ENCODE measurements at places on chromosomes 3 and 15.

DNA sequence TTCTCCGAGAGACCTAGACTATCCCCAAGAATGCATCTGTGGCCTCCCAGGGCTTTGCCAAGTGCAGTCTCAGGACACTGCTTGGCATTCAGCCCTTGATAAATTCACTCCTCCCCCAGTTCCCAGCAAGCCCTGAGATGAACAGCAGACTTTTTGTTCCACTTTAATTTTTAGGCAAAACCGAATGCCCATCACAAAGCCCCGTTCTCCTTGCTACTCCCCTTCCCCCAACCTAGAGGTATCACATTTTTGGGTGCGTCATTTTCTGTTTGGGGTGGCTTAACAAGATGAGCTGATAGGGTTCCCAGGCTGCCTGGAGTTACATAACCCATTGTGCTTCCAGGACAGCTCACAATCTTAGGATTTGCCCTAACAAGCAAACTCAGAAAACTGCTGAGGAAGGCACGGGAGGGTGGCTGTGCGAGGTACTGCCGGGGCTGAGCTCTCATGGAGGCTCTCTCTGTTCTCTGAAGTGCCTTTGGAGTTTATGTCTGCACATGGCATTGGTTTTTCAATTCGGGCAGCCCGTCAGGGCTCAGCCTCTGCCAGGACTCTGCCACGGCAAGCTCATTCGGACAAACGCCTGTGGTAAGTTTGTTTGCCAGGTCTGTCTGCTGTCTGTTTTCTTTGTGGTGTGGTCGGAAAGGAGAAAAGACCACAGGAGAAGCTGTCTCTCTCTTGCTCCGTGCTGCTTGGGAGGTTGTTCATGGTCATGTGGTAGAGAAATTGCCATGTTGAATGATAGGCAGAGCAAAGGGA lies at the start of gene TRAK1:
TRAK1 (plus strand) TSS at position 385 of the 759 bp plus-strand sequence; CDS start at position 498, 113 bp downstream.
- no peak for DNase-seq

DNA sequence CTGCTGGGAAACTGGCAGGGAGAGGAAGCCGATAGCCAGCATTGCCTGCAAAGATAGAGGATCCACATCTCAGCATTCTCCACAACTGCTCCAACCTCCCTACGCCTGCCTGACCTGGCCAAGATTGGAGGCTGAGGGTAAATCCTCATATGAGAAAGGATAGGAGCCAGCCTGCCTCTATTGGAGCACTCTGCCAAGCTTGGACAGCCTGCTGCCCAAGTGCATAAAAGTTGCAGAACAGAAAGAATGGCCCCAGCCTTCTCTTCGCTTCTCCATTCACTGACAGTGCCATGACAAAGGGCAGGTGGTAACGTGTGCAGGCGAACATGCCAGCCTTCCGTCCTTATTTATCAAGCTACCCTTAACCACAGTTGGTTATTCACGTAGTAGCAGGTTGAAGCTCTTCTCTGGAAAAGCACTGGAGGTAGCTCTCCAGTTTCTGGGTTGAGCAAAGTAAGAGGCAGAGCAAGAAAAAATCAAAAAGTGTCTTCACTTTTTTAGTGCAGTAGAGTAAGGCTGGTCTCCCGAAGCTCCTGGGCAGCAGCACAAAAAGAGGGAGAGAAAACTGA lies 4.3 kb downstream of the BMF start:
- no peak for DNase-seq

DNA sequence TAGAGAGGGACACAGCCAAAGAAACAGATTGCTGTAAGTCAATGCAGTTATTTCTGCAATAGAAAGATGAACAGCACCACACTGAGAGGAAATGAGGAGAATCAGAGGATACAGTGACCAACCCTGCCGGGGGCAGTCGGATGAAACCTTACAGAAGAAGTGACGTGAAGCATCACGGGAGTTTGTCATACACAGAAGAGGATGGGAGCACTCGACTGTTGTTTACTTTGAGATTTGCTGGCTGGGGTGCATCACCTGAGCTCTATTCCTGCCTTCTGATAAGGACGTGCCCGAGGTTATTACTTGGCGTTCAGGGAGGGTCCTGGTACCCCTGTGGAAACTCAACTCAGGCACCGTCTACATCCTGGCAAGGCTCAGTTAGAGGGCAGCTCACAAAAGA lies 45.4 kb downstream of the MAGEF1 start:
- DNase-seq, result no peak

DNA sequence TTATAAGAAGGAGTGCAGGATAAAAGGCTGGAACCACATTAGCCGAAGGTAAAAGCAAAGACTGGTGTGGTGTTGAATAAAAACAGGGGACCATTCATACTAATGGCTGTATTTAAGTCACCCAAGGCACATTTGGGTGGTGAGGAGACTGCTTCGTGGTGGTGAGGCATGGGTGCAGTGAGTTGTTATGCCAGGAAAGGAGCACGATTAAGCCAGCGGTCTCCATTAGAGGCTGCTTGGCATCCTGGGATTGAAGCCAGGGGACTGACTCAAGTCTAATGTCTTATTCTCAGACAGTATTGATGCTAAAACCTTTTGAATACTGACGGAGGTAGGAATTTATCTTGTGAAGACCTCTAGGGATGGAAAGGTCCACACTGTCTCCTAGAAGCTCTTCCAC lies 21.9 kb downstream of the FEM1B start:
- DNase-seq, result no peak

- no peak for DNase-seq
Observed at GRCh38 chr3:66392512-66392911, 108.3 kb downstream of the LRIG1 start.
